ENCODE measurements at places on chromosomes 6 and 20.

DNA sequence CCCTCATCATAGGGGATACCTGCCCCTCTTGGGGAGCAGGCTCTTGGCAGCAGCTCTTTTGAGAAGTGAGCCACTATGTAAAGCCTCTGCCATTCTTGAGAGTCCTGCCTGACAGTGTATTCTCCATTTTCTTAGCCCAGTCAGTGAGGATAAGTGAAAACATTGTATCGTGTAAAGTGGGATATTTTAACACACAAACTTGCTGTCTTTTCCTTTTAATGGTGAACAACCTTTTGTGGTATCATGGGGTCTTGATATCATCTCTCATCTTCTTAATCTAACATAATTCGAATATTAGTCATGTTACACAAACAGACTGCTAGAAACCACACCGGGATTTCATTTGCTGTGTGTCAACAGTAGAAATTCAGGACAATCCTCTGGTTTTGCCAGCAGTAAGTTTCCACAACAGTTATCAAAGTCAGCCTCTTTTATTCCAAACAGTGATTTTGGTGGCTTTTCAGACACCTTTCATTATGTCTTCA lies 136.2 kb downstream of the HIVEP1 start:
- DNase-seq = no peak

DNA sequence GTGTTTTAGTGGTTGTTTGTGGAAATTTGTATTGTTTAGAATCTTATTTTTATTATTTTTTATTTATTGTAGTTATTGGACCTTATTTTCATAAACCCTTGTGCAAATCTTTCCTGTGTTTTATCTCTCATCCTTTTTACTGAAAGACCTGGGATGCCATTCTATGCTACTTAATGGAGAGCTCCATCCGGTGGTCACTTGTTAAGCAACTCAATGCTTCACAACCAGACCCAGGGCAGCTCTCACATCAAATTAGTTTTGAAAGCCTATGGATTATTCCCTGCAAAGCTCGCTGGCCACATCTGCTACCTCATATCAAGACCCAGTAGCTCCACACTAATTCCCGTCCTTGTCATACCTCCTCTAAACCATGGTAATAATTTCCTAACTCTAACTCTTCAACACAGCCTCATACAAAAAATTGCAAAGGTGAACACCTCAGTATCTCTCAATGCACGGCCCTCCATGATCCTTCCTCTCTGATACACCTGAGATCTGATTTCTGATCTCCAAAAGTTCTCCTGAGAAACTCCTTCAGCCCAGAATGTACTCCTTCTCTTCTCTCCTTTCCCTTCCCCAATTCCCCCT lies 296.6 kb upstream of the MANEA start:
- DNase-seq = no peak

DNA sequence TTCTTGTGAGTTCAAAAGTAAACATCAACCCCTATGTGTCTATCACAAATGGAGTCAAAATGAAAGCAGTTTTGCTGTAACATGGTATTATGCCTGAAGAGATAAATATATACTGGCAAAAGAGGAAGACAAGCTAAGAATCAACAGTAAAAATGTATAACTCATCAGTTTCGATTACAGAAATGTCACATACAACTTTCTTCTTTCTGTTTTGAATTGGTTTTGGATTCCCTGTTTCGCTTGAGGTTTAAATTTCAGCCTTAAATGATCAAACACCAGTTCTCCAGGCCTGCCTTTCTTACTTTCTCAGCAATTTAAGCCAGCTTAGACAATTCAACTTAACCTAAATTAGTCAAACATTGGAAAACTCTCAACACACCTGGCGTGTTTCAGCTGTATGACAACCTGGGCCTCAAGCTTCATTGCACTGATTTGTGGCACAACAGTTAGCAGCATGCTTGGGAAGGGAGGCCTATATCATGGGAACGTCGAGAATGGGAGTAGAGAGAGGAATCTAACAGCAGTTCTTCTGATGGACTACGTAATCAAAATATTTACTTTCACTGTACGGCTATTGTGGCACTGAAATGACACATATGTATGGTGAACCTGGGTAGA lies 51.9 kb upstream of the MARCKS start:
- no peak for DNase-seq

- DNase-seq = no peak
Measured at GRCh38 chr6:33467091-33467490, 12.7 kb downstream of the ZBTB9 start.

GRCh38 chr20:24560571-24561491 lies 91.4 kb downstream of the SYNDIG1 start:
- no peak for DNase-seq

DNA sequence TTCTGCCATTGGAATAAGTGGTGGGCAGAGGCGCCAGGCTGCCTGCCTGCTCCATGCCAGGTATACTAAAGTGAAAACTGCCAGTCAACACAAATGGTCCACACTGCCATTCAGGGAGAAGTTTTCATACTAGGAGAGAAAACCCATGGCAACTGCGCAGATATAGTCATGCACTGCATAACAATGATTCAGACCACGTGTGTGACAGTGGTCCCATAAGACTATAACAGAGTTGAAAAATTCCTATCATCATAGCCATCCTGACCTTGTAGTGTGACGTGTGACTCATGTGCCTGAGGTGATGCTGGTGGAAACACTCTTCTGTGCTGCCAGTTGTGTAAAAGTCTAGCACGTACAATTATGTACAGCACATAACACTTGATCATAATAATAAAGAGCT lies 25.1 kb downstream of the ZC3H12D start:
- no peak for DNase-seq

- DNase-seq = no peak
Measured at GRCh38 chr6:138099832-138100231, 7.4 kb downstream of the PERP start.

- DNase-seq = no peak
Measured at GRCh38 chr6:3758842-3759144, 7.3 kb upstream of the PXDC1 start.

- no peak for DNase-seq
Measured at GRCh38 chr20:62707276-62707920, 1.2 kb upstream of the NTSR1 start.

GRCh38 chr6:166499350-166500163 lies 86.9 kb downstream of the RAMACL start:
- no peak for DNase-seq

DNA sequence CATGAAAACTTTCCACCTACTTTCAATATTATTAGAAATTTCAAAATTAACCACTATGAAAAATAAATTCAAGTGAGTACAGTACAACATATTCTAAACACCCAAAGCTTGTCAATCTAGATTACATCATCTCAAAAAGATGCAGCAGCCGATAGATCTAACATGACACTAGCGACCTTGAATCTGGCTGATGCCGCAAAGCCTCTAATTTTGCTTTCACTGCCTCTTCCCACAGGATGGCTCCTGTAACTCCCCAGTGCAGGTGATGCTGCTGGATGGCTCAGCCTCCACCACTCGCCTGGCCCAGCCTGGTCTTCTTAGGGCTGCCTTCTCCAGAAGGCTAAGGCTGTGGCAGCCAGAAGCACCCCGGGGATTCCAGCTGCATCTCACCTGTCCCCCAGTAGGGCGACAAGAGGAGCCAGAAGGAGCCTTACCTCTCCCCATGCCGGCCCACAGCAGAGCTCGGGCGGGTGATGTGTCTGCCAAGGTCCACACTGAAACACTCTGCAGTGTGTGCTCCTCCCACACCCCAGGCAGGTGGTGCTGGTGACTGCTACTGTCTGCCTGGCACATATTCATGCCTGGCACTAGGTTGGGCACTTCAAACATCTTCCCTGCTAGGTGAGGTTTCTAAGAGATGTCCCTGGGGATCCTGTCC lies 82.1 kb downstream of the SLC23A2 start:
- DNase-seq = no peak

- no peak for DNase-seq
Measured at GRCh38 chr6:119065955-119066354, 12.5 kb downstream of the FAM184A start.

- DNase-seq = no peak
Measured at GRCh38 chr6:139380611-139381010, 6.2 kb upstream of the CITED2 start.

GRCh38 chr6:168709390-168709789 lies 268.4 kb downstream of the SMOC2 start:
- no peak for DNase-seq

All from activated naive CD8-positive, alpha-beta T cell treated with anti-CD3 and anti-CD28 coated beads, Interleukin-2, amount 50 U/mL, for 24 hours (primary cell).